Activated CD8-positive, alpha-beta T cell treated with anti-CD3 and anti-CD28 coated beads for 36 hours (primary cell): ENCODE measurements at places on chromosomes 5 and 9. TPM values are rescaled to one million over a fixed set of nuclear protein-coding genes. Genes with fewer than 3 reads are reported as not detected.
A peak's percentile ranks its signal among the peaks of the same experiment; 100 is the strongest.

The IFNA8 gene
- total RNA-seq = not detected

GRCh38 chr9:34628656-34629490 lies at the start of gene ARID3C:
Gene ARID3C, minus strand, starts transcription at chr9:34629066. Its CDS starts 1,052 bp downstream, at chr9:34628014.
- DNase-seq = peak; percentile 50

The SLC6A7 gene
- not detected for total RNA-seq

DNA sequence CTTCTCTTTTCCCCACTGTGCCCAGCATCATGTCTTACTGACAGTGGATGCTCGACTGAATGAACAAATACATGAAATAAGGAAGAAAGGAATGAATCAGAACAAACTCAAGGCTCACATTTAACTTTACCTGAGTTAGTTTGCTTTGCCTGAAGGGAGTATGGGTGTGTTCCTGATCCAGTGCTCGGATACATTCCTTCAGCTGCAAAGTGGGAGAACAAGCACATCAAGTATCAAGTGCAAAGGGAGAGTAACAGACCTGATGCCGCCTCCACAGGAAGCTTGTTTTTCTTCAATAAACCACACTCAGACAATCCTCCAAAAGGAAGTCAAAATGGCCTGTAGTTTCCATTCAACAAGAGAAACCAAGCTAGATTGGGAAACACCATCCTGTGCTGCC lies 66.1 kb downstream of the KIF24 start:
- DNase-seq = no peak

GRCh38 chr9:134575103-134575900 lies 66.3 kb upstream of the COL5A1 start:
- no peak for DNase-seq

- DNase-seq = no peak
Observed at GRCh38 chr5:107977550-107978071, 306.9 kb upstream of the EFNA5 start.

GRCh38 chr5:107668154-107669095 lies 2.3 kb downstream of the EFNA5 start:
- DNase-seq = no peak

- DNase-seq = no peak
Observed at GRCh38 chr5:128287740-128288139, 204.2 kb downstream of the SLC12A2 start.

DNA sequence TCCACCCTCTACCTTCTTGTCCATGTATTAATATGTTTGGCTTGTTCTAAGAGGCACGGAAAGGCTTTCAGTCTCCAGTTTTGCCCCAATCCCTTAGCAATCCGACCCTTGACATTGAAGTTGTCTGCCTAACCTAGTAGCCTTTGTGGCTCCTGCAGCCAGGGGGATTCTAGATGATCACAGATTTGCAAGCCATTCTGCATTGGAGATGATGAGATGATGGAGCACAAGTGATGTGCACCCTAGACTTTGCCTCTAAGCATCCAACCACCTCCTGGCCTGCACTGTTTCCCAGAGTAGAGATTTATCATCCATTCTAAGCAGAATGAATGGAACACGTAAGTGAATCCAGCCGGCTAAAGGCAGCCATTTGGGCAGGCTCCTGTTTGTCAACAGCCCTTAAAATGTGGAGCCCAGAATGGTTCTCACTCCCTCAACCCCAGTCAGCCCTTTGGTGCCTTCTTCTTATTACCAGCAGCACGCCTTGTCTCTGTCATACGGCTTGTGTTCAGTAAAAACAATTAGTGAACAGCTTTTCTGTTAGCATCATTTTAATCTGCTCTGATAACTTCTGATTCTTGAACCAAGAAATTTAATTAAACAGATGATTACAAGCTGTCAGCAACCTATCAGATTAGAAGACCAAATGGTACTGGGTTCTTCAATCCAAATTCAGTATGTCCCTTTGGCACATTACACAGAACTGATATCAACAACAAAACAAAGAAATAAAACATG lies 5.7 kb upstream of the TRAF1 start:
- no peak for DNase-seq

- no peak for DNase-seq
Observed at GRCh38 chr9:92480291-92480771, 2.0 kb downstream of the ASPN start.

DNA sequence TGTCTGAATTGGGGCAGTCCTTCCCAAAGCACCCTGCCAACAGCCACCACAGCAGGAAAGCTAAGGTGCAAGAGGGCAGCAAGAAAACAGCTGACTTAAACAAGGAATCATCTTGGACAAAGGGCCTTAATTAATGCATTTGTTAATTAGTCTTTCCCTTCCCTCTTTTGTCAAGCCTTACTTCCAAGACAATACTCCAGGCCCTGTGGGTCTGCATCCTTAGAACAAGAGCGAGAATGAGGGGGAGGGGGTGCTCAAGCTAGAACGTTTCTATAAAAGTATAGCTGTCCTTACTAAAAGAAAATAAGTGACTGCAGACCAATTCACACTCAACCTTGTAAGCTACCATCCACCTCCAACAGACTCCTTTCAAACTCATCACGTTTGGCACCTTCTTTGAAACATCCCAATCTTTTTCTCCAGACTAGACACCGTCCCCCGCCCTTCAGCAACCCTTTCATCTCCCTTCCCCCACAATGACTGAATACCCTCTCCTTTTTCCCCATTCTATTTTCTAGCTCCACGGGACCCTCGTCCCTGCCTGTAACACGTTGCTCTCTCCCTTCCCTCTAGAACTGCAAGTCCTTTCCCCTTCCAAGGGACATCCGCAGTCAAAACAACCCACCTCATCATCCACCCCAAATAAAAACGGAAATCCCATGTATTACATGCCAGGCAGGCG lies 85.7 kb upstream of the RNF38 start:
- DNase-seq = no peak

GRCh38 chr9:124399968-124400940 lies 15.0 kb downstream of the PSMB7 start:
- no peak for DNase-seq

The TAS2R1 gene
- total RNA-seq = not detected

- no peak for DNase-seq
Observed at GRCh38 chr5:145776886-145777285, 58.3 kb downstream of the PRELID2 start.

DNA sequence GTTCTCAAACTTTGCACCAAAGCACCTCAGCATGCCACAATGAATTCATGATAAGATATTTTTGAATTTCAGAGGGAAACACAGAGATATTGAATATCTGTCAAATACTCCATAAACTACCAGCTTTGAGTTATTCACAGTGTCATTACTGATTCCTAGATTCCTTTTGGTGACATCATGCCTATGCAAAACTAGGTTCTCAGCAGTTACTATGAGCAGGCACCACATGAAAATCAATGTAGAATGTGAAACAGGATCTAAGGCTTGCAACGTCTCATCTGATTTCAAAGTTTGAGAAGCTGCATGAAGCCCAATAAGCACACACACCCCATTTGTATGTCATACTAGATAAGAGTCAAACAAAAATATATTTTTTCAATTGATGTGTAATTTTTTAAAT lies 426.5 kb downstream of the NR2F1-AS1 start:
- no peak for DNase-seq

The ZDHHC11B gene
- total RNA-seq = not detected

GRCh38 chr9:95065224-95065623 lies 252.3 kb downstream of the FANCC start:
- no peak for DNase-seq

The GKAP1 gene
- total RNA-seq = 3.9 TPM

GRCh38 chr5:15073453-15073852 lies 201.9 kb upstream of the ANKH start:
- no peak for DNase-seq

- peak; percentile 7 for DNase-seq
Observed at GRCh38 chr5:132471944-132472343, 18.6 kb downstream of the IRF1 start.

- DNase-seq = no peak
Observed at GRCh38 chr5:92676215-92677165, 904.5 kb downstream of the NR2F1-AS1 start.

DNA sequence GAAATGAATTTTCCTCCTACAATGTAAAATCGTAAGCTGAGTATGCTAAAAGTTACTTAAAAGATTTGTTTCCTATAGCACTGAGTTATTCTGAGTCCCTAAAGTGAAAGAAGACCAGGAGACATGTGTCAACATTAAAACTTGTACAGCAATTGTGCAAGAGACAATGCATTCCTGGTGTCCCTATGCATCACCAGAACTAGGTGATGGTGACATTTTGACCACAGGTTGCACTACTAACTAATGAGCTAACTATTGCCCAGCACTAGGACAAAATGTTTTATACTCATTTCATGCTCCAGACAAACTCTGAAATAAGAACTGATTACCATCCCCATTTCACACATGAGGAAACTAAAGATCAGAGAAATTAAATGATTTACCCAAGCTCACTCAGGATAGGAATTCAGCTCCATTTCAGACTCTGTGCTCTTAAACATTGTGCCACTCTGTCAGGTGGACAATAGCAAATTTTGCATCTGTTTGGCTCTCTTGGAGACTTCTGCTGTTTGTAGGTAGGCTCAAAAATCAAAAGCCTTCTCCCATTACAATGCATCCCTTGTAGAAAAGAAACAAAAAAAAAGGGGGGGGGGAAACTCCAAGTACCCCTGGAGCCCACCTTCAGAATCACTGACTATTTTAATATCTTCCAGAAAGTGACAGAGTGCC lies 269.2 kb downstream of the ACTL7B start:
- no peak for DNase-seq

DNA sequence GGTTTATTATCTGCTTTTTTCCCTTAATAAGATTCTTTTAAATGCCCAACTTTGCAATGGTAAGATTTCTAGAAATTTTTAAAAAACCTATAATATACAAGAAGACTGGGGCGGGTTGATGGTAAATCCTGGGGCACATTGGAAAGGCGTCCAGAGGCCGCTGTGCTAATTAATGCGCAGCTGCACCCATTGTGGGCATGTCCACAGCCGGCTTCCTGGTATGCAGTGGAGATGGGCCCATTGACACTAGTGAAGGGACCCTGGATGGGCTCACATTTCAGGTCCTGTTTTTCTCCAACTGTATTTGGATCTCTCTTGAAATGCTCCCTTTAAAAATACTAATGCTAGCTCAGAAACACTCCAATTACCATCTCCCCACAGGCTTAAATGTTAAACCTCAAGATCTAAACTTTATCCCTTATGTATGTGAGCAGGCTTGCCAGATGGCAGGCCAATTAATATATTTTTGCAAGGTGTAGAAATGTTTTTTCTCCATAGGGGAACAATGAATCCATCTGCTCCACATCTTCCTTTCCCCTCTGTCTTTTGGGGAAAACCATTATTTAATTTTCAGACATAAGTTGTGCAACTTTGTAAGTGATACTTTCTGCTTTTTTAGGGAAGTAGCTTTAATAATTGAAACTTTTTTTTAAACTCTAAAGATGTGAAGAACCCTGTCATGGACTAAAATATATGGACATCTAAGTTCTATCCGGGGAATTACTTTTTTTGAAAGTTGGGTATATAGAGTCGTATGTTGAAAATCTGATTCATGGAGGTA lies 177.3 kb downstream of the CD180 start:
- no peak for DNase-seq

- DNase-seq = no peak
Observed at GRCh38 chr9:79742110-79742721, 170.5 kb downstream of the TLE4 start.

The TMEM215 gene
- not detected for total RNA-seq

The LIX1 gene
- not detected for total RNA-seq

DNA sequence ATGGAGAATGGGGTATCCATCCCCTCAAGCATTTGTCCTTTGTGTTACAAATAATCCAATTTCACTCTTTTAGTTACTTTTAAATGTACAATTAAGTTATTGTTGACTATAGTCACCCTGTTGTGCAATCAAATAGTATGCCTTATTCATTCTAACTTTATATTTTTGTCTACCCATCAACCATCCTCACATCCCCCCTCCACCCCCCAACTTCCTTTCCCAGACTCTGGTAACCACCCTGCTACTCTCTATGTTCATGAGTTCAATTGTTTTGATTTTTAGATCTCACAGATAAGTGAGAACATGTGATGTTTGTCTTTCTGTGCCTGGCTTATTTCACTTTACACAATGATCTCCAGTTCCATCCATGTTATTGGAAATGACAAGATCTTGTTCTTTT lies 15.4 kb upstream of the RANBP17 start:
- DNase-seq = no peak

DNA sequence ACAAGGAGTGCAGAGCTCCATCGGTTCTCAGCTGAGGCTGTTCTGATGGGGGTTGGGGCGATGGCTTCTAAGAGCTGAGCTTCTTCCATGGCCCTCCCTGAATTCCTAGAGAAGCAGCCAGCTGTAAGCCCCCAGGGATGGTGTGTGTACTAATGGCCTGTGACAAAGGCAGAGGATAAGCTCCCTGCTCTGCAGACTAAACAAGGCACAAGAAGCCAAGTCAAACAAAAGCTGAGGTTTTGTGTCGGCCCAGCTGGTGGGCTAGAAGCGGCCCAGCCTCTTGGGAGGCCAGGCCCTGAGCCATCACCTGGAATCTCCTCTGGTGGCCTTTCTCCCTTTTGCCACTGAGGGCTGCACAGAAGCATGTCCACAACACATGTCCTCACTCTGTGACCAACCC lies 75.0 kb upstream of the XPA start:
- no peak for DNase-seq

- DNase-seq = no peak
Observed at GRCh38 chr9:129999141-129999510, 43.9 kb downstream of the FNBP1 start.

The RASGEF1C gene
- not detected for total RNA-seq

The SLC4A9 gene
- total RNA-seq = not detected
